ENCODE measurements at places on chromosomes 5 and 9.
A peak's percentile ranks its signal among the peaks of the same experiment; 100 is the strongest.

DNA sequence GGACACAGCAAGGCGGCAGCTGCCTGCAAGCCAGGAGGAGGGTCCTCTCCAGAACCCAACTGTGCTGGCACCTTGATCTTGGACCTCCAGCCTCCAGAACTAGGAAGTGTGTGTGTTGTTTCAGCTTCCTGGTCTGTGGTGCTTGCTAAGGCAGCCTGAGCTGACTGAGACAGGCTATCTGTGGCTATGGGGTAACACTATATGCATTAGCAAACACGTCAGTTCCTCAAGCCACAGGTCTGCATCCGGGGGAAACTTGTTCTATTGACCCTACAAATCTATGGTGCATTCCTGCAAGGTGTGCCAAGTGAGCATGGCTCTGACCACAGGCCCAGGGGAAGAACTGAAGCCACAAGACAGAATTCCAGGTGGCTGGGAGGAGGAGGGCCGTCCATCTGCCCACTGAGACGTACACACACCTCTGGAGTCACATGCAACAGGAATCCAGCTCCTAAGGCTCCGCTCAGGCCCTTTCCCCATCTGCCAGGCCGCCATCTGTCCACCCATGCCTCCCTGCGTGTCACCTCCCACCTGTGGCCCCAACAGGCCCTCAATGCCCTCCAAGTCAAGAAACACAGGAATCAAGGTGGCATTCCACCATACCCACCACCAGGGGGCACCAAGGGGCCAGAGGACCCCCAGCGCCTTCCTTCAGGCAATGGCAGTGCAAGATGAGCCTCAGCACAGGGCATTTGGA lies 174.9 kb downstream of the ROR2 start:
- no peaks in the 10 kb centered on the region for H3K36me3 ChIP-seq
- ATAC-seq = peak; percentile 67
- H3K27me3 ChIP-seq = peaks cover 14% of the 10 kb centered on the region
- H3K4me1 ChIP-seq = no peaks in the 10 kb centered on the region
- no peak overlapping the region for H3K27ac ChIP-seq

- no peak for ATAC-seq
- H3K27me3 ChIP-seq = no peaks in the 10 kb centered on the region
- no peaks in the 10 kb centered on the region for H3K36me3 ChIP-seq
- no peak overlapping the region for H3K4me3 ChIP-seq
These were observed 145.5 kb downstream of the PRR16 start for GRCh38 chr5:120609570-120609969.

- no peak overlapping the region for H3K27ac ChIP-seq
- H3K27me3 ChIP-seq = no peaks in the 10 kb centered on the region
- no peak overlapping the region for H3K4me3 ChIP-seq
- H3K4me1 ChIP-seq = no peaks in the 10 kb centered on the region
- no peaks in the 10 kb centered on the region for H3K36me3 ChIP-seq
- no peak for ATAC-seq
These were observed 550.7 kb upstream of the CCNG1 start for GRCh38 chr5:162886717-162887116.

GRCh38 chr9:127877566-127877998 lies at the start of gene AK1:
Gene AK1 (minus strand): TSS chr9:127877675. CDS start chr9:127874617, 3,058 bp downstream.
- H3K36me3 ChIP-seq = no peaks in the 10 kb centered on the region
- ATAC-seq = no peak
- H3K4me3 ChIP-seq = peak within 1 kb of the TSS; percentile 25
- H3K4me1 ChIP-seq = no peaks in the 10 kb centered on the region
- no peaks in the 10 kb centered on the region for H3K27me3 ChIP-seq

DNA sequence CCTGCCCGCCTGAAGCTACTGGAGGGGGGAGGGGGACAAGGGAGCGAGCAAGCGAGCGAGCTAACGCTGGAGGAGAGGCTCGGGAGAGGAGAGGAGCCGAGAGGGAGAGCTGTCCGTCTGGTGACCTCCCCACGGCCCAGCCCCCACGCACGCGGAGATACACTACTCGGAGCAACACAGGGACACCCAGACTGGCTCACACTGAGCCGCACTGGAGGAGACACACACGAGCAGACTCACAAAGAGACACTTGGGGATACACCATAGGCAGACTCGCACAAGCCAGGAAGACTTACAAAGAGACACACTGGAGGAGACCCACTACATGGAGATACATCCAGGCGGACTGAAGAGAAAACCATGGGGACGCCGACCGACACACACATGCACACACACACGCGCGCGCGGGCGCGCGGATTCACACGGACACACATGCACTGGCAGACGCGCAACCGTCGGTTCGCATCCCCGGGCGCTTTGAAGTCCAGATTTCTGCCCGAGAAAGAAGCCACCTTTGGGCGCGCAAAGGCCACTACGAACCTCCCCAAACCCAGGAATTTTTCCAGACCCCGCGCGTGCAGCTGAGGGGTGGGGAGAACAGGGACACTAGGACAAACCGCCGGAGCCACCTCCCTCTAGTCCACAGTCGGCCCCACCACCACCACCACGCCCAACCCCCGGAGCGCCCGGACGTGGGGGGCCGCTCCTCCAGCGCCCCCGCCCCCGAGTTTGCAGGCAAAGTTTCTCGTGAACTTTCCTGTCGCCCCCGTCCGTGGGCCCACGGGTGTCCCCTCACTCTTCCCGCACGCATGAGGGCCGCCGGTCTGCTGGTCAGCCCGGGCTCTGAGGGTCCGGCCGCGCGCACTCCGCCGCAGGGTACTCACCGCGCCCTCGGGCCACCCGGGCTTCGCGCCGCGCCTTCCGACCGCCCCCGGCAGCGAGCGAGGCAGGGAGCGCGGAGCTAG lies 571 bp downstream of the CNTFR start:
- H3K36me3 ChIP-seq = peaks cover 7% of the 10 kb centered on the region
- peak overlapping the region; percentile 22 for H3K4me3 ChIP-seq

DNA sequence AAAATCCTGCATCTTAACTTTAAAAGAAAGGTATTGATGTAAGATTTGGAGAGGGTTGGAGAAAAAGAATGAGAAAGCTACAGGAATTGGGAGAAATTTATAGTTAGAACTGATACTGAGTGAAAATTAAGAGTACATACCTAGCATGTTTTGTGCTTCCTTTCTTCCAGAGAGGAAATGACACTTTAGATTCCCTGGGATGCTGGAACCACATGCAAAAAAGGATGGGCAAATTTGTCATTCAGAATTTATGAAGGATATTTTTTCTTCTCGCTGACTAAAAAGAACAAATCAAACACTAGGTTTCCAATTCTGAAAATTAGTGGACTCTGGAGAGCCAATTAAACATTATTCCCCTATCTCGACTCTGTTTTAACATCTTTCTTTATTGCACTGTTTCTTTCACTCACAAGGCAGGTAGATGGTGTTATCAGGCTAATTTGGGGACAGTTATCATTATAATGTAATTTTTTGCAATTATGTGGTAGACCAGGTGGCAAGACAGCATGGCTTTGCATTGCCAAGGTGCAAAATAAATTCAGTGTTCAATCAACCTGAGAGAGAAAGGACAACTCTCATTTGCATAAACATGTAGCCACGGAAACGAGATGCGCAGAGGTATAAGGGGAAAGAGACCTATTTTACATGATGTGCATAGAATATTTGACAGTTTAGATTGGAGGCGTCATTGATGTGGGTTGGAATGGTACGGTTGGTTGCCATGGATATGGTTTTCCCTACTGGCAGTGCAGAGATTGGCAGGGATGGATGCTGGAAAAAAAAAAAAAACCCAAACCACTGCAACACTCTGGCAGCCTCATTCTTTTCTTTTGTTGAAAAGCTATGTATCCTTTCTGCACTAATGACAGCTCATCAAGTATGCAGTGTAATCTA lies 320.4 kb upstream of the CCNH start:
- no peak overlapping the region for H3K27ac ChIP-seq
- no peak overlapping the region for H3K4me3 ChIP-seq
- no peaks in the 10 kb centered on the region for H3K36me3 ChIP-seq
- ATAC-seq = no peak
- H3K27me3 ChIP-seq = peaks cover 7% of the 10 kb centered on the region

DNA sequence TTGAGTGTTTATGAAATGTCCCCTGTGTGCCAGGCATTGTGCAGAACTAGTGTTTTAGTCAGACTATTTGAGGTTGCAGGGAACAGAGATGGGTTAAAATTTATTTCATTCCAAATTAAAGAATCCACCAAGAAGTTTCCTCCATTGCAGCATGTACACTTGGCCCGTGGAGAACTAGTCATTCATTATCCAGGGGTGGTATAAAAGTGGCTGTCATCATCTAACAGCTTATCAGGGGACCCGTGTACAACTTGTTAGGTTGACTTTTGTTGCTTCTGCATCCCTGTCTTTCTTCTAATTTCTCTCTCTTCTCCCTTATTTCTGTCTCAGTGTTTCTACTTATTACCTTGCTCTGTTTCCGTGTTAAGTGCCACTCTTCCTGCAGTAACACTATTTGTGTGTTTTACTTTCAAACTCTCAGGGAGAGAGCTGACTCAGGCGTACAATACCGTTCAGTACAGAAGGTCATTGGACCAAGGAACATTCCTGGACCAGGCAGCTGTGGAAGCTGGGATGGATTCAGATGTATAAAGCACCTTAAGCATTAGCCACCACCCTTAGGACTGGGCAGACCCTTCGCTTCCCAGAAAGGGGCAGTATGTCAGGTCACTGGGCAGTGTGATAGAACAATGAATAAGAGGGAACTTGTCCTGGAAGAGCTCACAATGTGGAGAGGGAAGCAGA lies 36.1 kb downstream of the MAP3K1 start:
- H3K4me1 ChIP-seq = peaks cover 54% of the 10 kb centered on the region
- H3K4me3 ChIP-seq = peak overlapping the region; percentile 89
- peaks cover 7% of the 10 kb centered on the region for H3K36me3 ChIP-seq
- H3K27me3 ChIP-seq = no peaks in the 10 kb centered on the region
- H3K27ac ChIP-seq = peak overlapping the region; percentile 81

GRCh38 chr5:108858959-108859358 lies 111.3 kb downstream of the FER start:
- no peaks in the 10 kb centered on the region for H3K27me3 ChIP-seq
- no peak overlapping the region for H3K4me3 ChIP-seq
- H3K36me3 ChIP-seq = no peaks in the 10 kb centered on the region
- no peaks in the 10 kb centered on the region for H3K4me1 ChIP-seq
- ATAC-seq = no peak

GRCh38 chr9:133351908-133352634 lies 4.1 kb downstream of the RPL7A start:
- peaks cover 22% of the 10 kb centered on the region for H3K4me1 ChIP-seq
- no peak overlapping the region for H3K4me3 ChIP-seq
- peaks cover 61% of the 10 kb centered on the region for H3K36me3 ChIP-seq
- no peak for ATAC-seq
- H3K27ac ChIP-seq = no peak overlapping the region

DNA sequence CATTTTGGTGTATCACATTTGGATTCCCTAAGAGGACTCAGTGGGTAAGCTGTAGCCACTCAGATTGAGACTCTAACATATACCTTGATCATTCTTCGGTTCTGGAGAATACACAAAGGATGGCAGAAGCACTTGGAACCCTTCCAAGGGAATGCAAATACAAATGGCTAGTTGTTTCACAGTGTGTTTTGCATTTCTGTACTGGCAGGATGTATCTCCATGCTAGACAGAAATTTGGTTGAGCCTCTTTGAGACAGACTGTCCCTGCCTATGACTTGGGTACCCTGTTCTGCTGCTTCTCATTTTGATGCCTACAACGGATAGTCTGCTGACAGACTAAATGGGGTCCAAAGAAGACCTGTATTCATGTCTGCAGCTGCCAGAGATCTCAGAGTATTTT lies 273.5 kb downstream of the TMEM38B start:
- no peaks in the 10 kb centered on the region for H3K36me3 ChIP-seq
- no peak overlapping the region for H3K27ac ChIP-seq
- no peaks in the 10 kb centered on the region for H3K4me1 ChIP-seq
- H3K4me3 ChIP-seq = no peak overlapping the region
- H3K27me3 ChIP-seq = no peaks in the 10 kb centered on the region

DNA sequence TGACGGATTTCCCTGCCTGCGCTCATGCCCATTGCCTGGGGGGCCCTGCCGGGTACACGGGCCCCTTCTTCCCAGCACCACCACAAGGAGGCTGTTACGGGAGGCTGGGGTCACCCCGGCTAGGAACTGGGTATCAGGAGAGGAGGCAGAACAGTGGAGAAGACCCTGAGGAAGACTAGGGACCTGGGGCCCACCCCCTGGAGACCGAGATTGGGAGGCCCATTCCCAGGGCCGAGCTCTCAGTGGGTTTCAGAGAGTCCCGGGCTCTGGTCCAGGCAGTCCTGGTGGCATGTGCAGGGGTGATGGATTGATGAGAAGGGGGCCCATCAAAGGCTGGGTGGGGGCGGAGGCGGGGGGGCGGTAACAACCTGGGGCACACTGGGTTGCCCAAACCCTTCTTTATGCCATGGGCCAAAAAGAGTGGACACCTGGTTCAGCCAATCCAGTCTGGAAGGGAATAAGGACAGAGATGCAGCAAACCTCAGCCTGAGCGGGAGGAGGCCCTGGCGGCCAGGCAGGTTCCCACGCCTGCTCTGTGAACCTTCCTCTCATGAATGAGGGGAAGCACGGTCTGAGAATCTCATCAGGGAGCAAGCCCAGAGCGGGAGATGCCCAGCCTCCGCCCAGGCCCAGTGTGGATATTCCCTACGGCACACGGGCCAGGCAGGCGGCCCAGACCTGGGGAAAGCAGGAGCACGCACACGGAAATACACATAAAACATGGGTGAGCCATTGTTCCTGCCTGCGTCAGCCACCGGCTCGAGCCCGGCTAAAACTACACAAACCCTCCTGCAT lies 785 bp upstream of the P4HA2 start:
- H3K4me1 ChIP-seq = peaks cover 8% of the 10 kb centered on the region
- H3K27me3 ChIP-seq = peaks cover 17% of the 10 kb centered on the region
- H3K27ac ChIP-seq = peak overlapping the region; percentile 34
- no peaks in the 10 kb centered on the region for H3K36me3 ChIP-seq
- no peak for ATAC-seq

DNA sequence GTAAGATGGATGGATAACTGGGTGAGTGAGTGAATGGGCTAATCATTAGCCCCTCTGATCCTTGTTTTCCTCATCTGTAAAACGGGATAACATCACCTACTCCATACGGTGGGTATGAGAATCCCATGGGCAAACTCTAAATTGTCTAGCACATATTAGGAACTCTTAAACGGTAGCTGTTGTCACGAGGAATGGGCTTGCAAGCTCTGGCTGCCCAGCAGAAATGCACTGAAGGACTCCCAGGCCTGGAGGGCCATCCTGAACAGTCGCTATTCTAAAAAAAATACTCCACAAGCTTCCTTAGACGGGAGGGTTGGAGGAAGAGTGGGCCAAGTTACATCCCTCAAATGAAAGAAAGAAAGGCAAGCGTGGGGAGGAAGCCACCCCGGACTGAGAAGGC lies 711 bp upstream of the POU4F3 start:
- H3K36me3 ChIP-seq = peaks cover 8% of the 10 kb centered on the region
- no peak overlapping the region for H3K27ac ChIP-seq
- no peaks in the 10 kb centered on the region for H3K4me1 ChIP-seq
- H3K4me3 ChIP-seq = no peak overlapping the region
- no peak for ATAC-seq

DNA sequence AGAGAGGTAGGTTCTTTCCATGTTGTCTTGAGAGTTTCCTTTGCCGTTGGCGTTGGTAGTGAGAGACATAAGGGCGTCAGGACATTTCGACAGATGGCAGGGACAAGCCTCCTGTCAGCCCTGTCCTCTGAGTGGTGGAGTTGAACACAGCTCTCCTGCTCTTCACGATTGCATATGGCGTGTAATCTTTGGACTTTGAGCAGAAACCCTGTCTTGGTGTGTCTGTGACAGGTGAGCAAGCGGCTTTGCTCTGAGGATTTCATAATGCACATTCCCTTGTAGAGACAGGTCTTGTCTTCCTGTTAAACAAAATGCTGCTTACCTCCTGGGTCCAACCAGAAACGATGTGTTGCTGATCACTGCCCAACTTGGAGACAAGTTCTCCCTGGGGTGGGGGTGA lies 146.5 kb downstream of the NXNL2 start:
- H3K27ac ChIP-seq = no peak overlapping the region
- H3K4me1 ChIP-seq = no peaks in the 10 kb centered on the region
- ATAC-seq = no peak

All from activated T-helper 17 cell treated with anti-CD3 and anti-CD28 coated beads, Interleukin-2, amount 50 U/mL, for 72 hours (primary cell).